ENCODE measurements at places on chromosomes 1 and 21.
A peak's percentile ranks its signal among the peaks of the same experiment; 100 is the strongest.

DNA sequence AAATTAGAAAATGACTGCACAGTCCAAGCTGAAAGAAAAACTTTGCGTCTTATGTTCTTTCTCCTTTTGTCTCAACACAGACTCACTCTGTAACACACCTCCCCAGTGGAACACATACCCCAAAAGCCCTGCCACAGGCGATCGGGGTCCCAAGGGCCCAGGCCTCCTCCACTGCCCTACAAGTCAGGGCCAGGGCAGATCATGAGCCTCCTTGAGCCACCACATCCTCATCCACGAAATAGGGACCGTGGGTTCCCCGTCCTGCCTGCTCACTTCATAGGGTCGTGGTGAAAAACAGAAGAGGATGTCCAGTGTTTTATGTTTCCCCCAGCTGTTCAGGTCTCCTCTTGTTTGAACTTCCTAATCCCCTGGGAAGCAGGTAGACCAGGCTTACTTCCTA is 116.7 kb downstream of the KCNN3 start:
- DNase-seq, result no peak

DNA sequence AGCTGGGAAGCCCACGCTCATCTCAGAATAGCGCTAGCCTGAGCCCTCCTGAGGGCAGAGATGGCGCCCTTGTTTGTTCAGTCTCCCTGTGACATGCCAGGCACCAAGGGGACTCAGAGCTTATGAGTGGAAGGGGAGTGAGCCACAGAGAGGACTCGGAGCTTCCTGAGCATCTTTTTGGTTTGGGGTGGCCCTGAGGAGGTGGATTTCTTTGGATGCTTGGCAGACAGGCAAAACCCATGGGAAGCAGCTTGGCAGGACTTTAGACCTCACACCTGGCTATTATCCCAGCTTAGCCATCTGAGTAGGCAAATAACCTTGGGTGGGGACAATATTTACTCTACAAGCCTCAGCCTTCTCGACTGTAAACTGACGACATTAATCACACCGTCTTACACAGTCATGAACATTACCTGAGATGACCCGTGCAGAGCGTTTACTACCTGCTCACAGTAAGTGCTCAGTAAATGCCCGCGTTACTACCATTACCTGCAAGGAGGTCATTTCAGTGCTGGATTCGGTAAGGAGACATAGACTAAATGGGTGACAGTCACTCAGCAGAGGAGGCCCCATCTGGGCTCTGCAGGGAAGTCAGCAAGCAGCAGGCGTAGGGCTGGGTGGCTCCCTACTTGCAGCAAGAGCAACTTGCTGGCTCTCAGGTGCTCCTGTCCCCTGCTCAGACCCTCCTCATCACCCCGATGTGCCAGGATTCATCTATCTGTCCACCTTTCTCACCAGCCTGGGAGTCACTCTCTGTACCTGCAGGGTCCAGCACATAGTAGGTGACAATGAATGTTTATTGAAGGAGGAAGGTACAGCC is 54.9 kb downstream of the KLHDC7A start:
- no peak for DNase-seq

GRCh38 chr1:215489771-215490565 is 77.1 kb upstream of the KCTD3 start:
- DNase-seq, result no peak

- DNase-seq, result no peak
Observed at GRCh38 chr1:238226810-238227209, 336.1 kb upstream of the ZP4 start.

GRCh38 chr1:207156095-207156494 is 52.1 kb downstream of the C4BPA start:
- no peak for DNase-seq

DNA sequence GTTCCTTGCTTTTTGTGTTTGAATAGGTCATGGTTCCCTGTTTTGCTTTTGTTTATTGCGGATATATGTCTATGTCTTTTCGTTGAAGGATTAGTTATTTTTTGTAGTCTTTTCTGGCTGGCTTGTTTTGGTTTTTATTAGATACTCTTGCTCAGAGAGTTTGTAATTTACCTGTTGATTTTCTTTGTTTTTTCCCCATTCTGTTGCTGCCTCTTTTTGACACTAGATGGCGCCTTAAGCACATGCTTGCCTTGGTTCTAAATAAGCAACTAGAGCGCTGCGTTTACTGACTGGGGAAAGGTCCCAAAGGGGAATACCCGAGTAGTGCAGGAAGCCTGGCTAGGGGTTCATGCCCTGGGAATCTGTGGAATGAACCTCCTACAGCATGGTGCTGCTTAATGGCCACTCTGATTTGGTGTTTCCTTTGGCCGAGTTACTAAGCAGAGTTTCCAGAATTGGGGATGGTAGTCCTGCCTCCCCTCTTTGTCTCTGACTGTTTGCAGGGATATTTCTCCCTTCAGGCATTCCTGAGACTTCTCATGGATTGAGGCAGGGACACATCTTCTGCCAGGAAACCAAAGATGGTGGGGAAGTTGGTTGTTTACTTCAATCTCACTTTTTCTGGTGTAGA is 143.2 kb downstream of the PTPRU start:
- DNase-seq, result peak; percentile 57

- no peak for DNase-seq
Observed at GRCh38 chr1:67668660-67669059, 16.3 kb upstream of the GADD45A start.

GRCh38 chr1:182196897-182197870 is 135.7 kb upstream of the ZNF648 start:
- no peak for DNase-seq

DNA sequence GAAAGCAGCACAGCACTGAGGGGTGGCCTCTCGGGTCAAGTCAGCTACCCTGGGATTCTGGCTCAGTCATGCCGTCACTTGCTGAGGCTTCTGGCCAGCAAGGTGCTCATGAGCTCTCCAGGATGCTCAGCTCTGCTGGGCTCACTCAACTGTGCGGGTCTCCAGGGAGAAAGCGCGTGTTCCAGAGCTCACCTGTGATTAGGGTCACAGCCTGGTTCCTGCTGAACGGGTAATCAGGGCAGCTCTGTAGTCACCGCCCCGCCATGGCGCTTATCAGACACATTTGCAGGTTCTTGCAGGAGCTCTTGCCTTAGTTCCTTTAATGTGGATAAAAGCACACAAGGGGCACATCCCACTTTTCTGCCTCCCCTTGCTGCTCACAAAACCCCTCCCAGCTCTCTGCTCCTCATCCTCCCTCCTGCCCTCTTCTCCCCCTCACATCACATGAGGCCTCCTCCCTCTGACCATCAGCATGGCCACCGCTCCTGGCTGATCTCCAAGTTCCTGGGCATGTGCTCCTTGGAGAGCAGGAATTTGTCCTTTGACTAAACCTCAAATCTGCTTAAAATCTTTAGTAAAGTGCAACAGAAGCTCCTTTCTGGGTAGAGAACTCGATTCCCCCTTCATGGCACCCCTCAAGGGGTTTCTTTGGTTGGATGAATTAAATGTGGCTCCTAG is 2.0 kb downstream of the PCP4 start:
- no peak for DNase-seq

DNA sequence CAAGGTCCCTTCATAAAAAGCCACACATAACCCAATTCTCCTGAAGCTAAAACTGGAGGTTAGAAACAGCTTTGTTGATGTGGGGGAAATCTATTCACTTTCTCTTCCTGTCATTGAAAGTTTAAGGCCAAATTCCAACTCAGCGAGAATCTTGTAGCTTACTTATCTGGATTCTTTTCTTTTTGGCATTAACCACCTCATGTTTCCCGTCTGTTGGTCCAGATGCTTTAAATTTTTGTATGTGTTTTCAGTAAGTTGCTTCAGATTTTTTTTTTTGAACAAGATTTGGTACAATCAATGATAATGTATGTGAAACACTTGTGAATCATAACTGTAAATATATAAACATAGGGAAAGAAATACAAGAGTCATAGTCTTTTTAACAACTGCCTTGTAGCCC is 33.7 kb upstream of the NEK7 start:
- DNase-seq, result no peak

- DNase-seq, result no peak
Observed at GRCh38 chr1:70465911-70466310, 54.8 kb downstream of the CTH start.

DNA sequence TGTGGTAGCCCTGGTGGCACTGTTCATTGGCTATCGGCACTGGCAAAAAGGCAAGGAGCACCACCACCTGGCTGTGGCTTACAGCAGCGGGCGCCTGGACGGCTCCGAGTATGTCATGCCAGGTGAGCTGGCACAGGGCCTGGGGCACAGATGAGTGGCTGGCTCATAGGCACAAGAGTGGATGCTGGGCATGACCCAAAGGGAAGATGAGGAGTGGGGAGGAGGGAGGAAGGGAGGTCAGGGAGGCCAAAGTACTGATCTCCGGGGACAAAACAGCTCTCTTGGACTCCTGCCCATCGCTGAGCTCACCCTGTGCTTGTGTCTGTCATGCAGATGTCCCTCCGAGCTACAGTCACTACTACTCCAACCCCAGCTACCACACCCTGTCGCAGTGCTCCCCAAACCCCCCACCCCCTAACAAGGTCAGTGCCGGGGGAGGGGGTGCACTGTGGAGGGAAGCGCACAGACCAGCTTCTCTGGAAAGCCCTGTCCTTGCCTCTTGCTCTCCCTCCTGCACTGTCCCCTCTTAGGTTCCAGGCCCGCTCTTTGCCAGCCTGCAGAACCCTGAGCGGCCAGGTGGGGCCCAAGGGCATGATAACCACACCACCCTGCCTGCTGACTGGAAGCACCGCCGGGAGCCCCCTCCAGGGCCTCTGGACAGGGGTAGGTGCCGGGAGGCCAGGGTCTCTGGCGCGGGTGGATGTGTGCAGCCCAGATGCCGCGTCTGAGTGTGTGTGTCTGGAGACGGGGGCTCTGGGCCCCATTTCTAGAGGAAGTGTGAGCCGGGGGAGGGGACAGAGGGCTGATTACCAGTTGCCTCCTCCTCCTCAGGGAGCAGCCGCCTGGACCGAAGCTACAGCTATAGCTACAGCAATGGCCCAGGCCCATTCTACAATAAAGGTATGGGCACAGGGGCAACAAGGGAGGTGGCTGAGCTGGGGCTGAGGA is 7.3 kb upstream of the LRRC71 start:
- DNase-seq, result no peak

GRCh38 chr1:208714323-208714722 is 470.1 kb upstream of the PLXNA2 start:
- DNase-seq, result no peak

GRCh38 chr1:180816132-180816531 is 96.6 kb upstream of the KIAA1614 start:
- DNase-seq, result peak; percentile 23

DNA sequence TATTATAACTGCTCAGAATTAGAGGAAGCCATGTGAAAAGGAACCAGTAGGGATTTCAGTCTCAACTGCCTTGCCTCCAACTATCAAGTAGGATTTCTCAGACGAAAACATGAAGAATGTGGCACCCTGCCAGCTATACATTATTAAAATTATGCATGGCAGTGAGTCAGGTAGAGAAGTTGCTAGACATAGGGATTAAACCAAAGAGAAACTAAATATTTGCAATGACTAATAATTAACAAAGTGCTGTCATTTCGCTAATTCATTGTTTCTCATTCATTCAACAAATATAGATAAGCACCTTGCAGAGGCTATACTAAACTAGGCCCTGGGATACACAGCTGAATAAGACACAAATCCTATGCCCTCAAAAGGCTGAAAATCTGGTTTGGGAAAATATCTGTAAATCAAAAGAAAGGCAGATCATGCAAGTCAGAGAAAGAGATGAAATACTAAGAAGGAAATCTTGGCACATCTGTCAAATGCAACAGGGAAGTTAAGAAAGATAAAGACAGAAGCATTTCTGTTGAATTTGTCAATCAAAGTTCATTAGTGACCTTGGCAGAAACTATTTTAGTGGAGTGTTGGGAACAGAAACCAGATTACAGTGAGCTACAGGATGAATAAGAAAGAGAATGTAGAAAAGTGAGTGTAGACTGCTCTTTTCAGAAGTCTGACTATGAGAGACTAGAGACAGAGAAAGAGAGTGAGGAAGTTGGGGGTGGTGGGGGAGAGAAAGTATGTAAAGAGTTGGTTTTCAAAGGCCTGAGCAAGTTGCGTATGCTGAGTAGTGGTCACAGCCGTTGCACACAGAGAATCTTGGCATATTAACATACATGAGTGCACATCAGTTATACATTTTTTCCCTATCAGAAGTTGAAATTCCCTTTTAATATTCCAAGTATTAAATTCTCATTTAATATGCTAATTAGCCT is 14.7 kb upstream of the NBPF11 start:
- DNase-seq, result no peak

GRCh38 chr1:73839922-73840321 is 358.1 kb downstream of the LRRIQ3 start:
- no peak for DNase-seq

GRCh38 chr1:14693949-14694348 is 95.5 kb downstream of the KAZN start:
- no peak for DNase-seq

GRCh38 chr1:25977801-25978200 is 20.1 kb downstream of the PAFAH2 start:
- DNase-seq, result no peak

DNA sequence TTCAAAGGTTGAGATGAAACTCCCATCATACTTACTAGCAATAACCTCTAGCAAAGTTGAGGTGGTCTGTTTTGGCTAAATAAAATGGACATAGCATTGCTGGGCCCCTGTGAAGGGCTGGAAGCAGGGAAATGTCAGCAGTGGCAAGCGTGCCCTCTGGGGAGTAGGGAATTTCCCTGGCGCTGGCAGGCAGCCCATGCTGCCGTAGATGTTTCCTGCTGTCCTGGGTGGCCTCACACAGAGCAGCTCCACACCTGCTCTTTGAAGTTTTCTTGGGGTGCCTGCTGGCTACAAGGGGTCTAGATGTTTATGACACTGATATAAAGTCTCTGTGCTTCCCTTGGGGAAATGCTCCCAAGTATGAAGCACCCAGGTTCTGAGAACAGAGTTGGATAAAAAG is 30.2 kb downstream of the ADARB1 start:
- no peak for DNase-seq

DNA sequence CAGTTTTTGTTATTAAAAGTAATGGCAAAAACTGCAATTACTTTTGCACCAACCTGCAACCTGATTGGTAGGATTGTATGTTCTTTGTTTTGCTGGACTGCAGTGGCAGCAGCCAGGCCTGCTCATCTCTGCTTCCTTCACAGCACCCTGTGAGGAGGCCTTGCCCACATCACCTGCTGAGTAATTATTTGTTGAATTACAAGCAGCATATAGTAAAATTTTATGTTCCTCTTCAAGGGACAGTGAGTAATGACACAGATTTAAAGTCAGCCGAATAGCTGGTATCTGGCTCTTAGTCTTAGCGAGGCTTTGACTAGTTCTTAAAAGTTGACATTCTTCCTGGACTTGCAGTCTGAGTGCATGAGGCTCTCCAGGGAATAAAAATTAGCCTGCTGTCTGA is 435.1 kb downstream of the PRDM2 start:
- DNase-seq, result no peak

DNA sequence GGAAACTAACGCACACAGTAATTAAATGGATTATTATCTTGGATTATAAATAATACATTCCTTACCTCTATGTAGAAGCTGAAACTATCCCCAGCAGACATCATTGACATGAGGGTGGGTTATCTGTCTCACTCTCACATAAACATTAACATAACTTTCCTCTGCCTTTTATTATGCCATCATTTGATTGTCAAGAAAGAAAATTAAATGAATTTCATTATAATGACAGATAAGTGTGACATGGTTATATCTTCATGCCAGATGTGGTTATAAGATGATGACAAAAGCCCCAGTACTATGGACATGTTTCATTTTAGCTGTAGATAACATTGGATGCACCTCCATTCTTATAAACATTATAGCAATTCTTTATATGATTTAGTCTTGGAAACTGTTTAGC is 476.5 kb downstream of the KCNT2 start:
- DNase-seq, result no peak
